ENCODE measurements at places on chromosomes 4 and X.

- DNase-seq = no peak
Measured at GRCh38 chrX:3268829-3269228, 77.6 kb downstream of the MXRA5 start.

DNA sequence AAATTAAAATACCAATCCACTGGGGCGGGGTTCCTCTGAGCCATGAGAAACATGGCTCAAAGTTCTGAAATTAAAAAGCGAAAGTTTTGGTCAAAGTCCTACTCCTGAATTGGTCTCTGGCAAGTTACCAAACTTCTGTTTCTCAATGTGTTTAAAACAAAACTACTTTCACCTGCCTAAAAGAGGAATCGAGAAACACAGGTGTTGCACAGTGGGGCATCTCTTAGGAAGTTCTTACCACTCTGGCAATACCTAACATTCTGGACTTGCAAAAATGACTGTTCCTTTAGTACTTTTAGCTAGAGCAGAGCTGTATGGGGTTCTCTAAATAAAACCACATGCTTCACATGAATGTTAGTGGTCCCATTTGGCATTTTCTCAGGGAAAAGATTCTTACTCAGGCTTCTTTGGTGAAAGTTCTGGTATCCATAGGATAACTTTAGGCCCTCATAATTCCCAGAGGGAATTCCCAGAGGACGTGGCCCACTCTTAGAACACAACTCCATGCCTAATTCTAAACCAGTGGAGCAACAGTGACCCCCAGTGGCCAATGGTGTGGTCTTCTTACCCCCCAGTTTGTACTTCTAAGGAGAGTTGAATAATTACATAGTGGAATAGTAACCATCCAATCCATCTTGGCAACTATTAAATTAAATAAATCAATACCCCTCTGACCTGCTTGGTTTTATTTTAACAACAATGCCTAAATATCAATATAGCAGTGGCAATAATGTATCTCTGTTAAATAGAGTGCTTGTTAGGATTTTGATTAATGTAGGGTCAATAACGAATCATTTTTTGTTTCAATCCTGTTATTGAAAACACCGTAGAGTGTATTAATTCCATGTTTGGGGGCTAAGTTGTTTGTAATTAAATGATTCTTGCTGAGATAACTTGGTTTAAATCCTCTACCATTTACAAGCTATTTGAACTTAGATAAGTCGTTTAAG is 21.9 kb downstream of the BMP3 start:
- DNase-seq = no peak

- no peak for DNase-seq
Measured at GRCh38 chr4:17385403-17385802, 126.5 kb downstream of the QDPR start.

GRCh38 chr4:168832763-168833575 is 177.1 kb downstream of the CBR4 start:
- no peak for DNase-seq

- no peak for DNase-seq
Measured at GRCh38 chrX:45011131-45011530, 138.1 kb downstream of the KDM6A start.

DNA sequence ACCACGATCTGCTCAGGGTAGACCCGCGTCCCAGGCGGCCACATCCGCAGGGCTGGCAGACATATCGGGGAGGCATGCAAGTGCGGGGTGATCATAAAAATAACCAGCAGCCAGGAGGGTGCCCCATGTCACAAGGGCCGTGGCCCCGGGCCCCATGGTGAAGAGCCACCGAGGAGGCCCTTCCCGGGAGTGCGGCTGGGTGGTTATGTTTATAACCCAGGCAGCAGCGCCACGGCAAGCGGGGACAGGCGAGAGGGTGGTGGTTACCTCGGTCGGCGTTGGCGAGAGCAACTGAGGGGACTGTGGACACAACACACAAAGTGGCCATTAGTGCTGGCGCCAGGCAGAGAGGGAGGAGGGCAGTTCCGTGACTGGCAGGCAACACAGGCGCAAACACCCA is 92.7 kb upstream of the AFAP1 start:
- no peak for DNase-seq

GRCh38 chr4:53991821-53992220 is 72.6 kb downstream of the CHIC2 start:
- no peak for DNase-seq

DNA sequence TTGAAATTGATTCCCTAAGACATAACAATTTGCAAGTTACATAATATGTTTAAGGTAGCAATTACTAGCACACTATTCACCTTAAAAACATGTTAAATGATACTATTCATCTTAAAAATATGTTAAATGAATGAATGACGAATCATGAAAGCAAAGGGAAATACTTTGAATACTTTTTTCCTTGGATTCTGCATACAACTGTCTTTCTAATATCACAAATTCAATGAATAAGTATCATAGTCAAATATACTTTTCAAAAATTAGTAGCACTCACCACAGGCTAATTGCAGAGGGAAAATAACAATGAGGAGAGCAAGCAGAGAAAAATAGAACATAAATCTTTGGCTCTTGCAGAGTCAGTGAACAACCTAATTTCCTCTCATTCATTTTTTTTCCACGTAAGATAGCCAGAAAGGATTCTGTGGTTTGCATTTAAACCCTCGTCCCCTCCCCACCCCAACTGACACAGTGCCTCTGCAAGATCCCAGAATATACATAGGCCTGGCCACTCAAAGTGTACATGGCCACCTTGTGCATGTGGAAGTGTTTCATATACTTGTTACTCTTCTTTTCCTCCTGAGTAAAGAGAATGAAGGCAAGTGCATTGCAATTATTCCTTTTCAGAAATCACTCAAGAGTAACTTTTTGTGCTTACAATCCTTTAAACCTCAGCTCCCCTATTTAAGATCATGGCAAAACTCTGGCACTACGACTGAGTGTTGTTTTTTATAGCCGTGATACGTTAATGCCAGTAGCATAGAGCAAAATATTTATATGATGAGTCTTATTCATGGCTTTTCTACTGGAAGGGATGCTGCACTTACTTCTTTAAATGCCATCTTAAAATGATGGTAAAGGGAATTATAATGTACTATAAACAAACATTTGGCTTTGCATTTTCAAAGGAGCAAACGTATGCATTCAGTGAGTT is 236.4 kb downstream of the PDGFC start:
- DNase-seq = no peak

DNA sequence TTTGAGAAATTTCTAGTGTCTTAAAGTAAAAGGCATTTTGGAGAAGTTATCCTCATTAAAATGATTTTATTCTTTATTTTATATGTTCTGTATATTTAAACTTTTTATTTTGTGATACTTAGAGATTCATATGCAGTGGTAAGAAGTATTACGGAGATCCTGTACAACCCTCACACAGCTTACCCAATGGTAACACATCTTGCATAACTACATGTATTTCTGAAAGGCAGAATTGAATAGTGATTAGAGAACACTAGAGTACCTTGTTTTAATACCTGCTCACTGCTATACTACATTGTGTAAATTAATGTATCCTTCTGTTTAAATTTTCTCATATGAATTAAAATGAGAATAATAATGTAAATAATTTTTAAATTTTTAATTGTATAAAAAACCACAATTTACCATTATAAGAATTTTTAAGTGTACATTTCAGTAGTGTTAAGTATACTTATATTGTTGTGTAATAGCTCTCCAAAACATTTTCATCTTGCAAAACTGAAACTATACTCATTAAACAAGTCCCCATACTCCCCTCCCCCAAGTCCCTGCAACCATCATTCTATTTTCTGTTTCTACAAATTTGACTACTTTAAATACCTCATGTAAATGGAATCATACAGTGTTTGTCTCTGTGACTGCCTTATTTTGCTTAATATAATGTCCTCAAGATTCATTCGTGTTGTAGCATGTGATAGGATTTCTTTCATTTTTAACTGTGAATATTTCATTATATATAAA is 45.4 kb downstream of the INTS12 start:
- no peak for DNase-seq

GRCh38 chr4:100177855-100178254 is 12.4 kb downstream of the DDIT4L start:
- DNase-seq = no peak

- no peak for DNase-seq
Measured at GRCh38 chrX:120759685-120760084, 116.0 kb downstream of the CT47B1 start.

DNA sequence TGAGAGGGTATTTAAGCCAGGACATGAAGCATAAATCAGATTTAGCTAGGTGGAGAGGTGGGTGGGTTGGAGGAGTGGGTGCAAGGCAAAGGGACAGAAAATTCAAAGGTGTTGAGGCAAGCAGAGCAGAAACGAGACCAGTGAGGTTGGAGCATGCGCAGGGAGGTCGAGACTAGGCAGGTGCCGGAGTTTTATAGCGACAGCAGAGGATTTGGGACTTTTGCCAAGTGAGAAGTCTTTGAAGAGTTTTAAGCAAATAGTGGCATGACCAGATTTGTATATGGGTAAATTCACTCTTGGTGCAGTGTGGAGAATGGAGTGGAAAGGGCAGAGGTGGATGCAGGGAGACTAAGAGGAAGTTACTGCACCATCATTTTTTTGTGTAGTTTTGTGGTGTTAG is 107.0 kb upstream of the TLR2 start:
- DNase-seq = no peak

- no peak for DNase-seq
Measured at GRCh38 chrX:16125520-16126149, 2.3 kb downstream of the GRPR start.

DNA sequence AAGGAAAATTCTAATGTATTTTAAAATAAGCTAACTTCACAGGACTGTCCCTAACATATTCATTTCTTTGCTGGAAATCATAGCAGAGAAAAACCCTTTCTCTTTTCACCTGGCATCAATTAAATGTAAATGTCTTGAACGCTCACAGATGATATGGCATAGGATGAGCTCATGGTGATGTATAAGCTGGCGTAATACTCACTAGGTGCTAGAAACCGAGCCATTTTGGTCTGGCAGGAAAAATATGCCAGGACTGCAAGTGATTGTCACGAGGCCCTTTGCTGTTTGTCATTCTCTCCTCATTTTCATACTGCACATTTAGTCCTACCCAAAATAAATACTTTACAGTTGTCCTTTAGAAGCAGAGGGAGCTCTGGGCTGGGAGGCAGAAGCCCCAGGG is 222.7 kb upstream of the LNX1 start:
- DNase-seq = no peak

GRCh38 chr4:165369522-165369921 is 9.3 kb upstream of the CPE start:
- no peak for DNase-seq

DNA sequence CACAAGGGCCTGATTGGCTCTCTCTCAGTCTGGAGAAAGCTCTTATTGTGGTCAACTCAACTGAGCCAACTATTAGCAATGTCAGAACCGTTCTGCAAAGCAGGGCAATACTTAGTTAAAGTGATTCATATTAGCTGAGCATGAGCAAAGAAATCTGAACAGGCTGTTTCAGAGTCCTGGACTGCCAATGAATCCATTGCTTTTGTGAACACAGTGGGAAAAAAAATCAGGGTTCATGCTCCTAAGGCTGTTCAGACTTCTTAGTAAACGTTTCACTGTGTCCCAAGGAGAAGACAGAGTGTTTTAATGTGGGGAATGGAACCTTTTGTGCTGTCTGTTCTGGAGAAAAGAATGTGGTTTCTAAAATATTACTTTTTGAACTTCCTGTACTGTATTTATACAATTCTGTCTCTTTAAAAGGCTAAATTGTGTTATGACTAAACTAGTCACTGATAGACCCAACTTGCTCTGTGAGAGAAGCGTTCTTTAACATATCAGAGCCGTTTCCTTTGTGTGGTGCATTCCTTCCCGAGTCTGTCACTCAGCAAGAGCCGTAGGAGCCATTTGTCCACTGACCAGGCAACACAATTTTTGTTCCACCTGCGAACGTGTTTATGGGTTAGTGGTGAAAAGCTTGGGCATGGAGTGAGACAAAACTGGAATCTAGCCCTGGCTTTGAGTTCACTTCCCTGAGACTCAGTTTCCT is 366.1 kb downstream of the FBXO8 start:
- DNase-seq = no peak

- no peak for DNase-seq
Measured at GRCh38 chr4:56701644-56702043, 20.5 kb upstream of the HOPX start.

DNA sequence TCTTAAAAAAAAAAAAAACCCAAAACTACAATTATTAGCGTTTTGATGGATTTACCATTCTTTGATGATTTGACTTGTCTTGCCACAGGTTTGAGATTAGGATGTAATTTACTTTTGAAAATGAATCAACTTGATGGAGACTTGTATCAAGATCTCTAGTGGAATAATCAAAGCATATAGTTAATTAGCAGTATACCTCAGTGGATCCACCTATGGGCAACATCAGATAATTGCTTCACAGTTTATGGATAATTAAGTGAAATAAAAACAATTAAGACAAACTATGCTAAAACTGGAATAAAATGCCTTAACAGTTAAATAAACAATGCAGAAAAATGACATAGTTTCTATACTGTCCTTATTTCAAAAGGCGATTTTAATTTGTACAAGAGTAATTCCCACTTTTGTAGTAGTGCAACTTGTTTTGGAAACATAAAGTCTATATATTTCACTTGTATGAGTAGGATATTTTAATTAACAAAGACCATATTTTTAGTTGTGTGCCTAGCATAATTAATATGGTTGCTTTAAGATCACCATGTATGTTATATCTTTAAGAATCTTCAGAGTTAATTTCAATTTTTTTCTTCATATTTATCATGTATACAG is 4.2 kb downstream of the CPEB2 start:
- no peak for DNase-seq

DNA sequence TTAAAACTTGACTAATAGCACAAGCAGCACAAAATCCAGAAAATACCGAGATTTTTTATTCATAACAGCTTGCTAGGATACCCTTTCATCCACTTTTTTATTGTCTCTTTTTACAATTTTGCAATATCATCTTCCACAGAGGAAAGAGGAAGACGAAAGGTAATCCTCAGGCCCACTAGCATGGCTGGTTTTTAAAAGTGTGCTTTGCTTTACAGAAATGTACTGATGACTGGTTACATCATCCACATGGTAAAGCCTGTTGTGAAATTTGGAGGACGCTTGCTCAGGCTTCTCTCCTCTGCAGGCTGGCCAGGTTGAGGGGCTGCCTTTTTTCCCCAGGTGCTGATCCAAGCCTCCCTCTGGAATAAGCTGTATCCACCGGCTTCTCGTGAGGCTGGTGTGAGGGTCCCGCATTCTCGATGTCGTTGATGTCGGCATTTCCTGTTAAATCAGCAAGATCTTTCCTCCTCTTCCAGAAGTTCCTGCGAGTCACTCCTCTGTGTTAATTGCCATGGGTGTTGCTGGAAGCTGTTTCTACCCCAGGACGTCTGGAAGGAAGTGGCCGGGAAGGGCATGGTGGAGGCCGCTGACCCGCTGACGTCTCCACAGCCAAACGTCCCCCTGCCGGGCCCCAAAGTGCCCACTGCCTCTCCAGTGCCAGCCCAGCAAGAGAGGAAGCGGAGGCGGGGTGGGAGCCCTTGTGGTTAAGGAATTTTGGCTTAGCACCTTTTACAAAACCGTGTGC is 5.8 kb upstream of the DGKQ start:
- no peak for DNase-seq

GRCh38 chrX:6674734-6675133 is 139.8 kb upstream of the VCX3A start:
- DNase-seq = no peak

GRCh38 chrX:24133312-24133711 is 16.2 kb upstream of the ZFX start:
- DNase-seq = no peak

GRCh38 chr4:37754410-37755185 is 68.4 kb upstream of the RELL1 start:
- no peak for DNase-seq

GRCh38 chr4:8538076-8538702 is 42.0 kb upstream of the GPR78 start:
- DNase-seq = no peak

- no peak for DNase-seq
Measured at GRCh38 chr4:7971881-7972500, 32.3 kb upstream of the AFAP1 start.

- DNase-seq = no peak
Measured at GRCh38 chrX:50045823-50046222, 123.4 kb downstream of the CLCN5 start.

Measured in NCI-H2171 (cell line).